Activated T-helper 1 cell treated with anti-CD3 and anti-CD28 coated beads, Interleukin-2, amount 50 U/mL, for 16 hours (primary cell): ENCODE measurements at places on chromosomes 6 and 20.

DNA sequence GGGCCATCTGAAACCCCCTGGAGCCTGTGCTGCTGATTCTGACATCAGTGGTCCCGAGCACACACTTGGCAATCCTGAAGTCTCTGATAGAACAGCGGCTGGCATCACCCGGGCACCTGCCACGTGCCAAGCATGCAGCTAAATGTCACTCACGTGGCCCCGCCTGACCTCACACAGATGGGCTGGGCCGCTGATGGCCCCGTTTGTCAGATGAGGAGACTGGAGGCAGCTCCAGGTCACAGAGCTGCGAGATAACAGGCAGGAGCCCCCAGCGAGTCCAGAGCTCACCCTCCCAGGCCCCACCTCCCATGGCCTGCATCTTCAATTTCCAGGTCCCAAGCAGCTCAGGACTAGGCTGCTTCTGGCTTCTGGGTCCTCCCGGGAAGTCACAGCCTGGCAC is 67.2 kb downstream of the YTHDF1 start:
- DNase-seq, result no peak

DNA sequence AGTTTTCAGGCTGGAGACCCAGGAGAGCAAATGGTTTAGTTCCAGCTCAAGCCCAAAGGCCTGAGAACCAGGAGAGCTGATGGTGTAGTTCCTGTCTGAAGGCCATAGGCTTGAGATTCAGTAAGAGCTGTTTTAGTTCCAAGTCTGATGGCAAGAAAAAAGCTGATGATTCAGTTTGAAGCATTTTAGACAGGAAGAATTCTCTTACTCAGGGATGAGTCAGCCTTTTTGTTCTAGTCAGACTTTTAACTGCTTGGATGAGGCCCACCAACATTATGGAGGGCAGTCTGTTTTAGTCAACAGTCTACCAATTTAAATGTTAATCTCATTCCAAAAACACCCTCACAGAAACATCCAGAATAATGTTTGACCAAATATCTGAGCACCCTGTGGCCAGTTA is 2.5 kb downstream of the ZSCAN26 start:
- no peak for DNase-seq

DNA sequence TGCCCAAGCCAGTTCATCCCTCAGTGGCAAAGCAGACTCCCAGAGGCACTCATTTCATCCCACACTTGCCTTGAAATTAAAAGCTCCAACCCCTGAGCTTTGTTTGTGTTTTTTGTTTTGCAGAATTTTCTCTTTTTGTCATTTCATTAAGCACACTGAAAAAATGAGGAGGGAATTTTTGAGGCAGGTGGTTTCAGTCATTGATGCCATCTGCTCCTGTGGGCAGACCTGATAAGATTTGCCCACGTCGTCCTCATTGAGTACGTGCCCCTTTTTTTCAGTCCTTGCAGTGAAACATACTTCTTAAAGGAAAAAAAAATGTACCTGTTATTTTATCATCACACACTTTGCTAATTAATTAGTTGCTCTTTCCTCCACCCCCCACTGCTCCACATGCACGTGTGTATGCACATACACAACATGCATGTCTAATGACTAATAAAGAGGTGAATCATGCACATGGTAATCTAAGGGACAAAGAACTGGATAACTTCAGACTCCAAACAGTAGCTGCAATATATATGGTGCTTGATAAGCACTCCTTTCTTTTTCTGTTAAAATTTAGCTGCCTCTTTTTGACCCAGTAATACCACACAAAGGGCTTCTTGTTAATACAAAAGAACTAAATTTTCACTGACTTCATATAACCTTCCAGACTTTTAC is 102.1 kb upstream of the TMEM181 start:
- no peak for DNase-seq

GRCh38 chr6:154848580-154848979 is 115.4 kb downstream of the SCAF8 start:
- DNase-seq, result no peak

GRCh38 chr6:132607544-132608233 is 16.4 kb downstream of the TAAR2 start:
- DNase-seq, result no peak

- DNase-seq, result no peak
Observed at GRCh38 chr6:38320843-38321242, 318.9 kb downstream of the BTBD9 start.

GRCh38 chr20:50019466-50020256 is 36.9 kb downstream of the SNAI1 start:
- DNase-seq, result no peak

- no peak for DNase-seq
Observed at GRCh38 chr6:56683882-56684281, 41.2 kb upstream of the DST start.

GRCh38 chr6:105677671-105678475 is 275.0 kb upstream of the PREP start:
- DNase-seq, result no peak

DNA sequence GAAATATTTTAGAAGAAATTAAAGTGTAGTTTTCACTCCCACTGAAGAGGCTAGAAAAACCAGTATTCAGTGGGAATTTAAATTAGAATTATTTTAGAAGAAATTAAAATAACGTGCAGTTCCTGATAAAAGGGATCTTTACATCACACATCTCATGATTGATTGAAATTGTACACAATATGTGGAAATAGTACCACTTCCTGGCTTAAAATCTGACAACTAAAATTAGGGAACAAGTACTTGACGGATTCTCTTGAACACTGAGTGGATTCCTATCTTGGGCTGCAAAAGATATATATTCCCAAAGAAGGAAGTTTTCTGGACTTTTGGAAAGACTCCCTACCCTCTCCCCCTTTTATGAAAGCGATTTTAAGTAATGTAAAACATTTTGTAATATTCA is 14.6 kb upstream of the MTCL3 start:
- DNase-seq, result no peak

GRCh38 chr6:9112544-9112943 is 677.2 kb upstream of the SLC35B3 start:
- no peak for DNase-seq

GRCh38 chr6:158050107-158050735 is 68.6 kb downstream of the SYNJ2 start:
- no peak for DNase-seq

DNA sequence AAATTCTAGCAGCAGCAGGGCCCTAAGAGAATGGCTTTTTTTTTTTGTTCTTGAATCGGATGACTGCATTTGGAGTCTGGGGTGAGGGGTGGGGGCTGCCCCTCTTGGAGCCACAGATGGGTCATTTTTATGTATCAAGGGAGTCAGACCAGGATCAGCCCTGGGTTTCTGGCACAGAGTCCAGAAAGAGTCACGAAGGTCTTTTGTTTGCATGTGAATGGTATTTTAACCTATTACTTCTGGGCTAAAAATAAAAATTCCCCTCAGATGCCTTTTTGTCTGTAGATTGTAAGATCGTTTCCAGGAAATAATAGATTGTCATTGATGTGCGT is 72.5 kb downstream of the PHACTR3 start:
- DNase-seq, result no peak

DNA sequence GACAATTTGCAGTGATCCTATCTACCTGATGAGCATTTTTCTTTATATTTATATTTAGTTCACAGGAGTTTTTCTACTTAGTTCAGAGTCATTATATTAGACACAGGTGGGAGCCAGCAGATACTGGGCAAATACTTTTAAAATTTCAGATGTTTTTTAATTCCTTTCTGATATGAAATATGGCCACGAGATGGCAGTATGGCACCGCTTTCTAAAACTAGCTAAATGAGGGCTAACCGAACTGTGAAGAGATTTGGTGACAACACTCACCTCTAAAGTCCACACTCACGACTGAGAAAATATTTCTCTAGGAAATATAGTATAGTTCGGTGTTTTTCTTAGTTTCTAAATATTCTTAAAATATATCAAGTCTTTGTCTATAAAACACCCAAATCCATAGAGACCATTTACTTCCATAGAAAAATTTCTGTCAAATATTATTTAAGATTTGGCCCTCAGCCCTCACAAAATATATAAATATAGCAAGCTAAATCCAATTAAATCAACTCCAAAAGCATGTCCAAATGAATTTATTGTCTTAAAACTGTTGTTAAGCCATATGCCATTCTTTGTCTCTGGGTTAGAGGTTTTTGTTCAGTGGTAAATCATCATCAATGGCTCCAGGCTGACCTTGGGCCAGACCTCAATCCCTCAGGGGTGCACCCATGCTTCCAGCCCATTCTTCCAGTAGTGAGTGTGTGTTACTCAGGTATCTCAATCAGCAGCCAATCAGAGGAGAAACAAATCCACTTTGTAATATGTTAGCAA is 63.6 kb downstream of the HUS1B start:
- no peak for DNase-seq

- DNase-seq, result no peak
Observed at GRCh38 chr6:19812512-19813119, 24.6 kb upstream of the ID4 start.

DNA sequence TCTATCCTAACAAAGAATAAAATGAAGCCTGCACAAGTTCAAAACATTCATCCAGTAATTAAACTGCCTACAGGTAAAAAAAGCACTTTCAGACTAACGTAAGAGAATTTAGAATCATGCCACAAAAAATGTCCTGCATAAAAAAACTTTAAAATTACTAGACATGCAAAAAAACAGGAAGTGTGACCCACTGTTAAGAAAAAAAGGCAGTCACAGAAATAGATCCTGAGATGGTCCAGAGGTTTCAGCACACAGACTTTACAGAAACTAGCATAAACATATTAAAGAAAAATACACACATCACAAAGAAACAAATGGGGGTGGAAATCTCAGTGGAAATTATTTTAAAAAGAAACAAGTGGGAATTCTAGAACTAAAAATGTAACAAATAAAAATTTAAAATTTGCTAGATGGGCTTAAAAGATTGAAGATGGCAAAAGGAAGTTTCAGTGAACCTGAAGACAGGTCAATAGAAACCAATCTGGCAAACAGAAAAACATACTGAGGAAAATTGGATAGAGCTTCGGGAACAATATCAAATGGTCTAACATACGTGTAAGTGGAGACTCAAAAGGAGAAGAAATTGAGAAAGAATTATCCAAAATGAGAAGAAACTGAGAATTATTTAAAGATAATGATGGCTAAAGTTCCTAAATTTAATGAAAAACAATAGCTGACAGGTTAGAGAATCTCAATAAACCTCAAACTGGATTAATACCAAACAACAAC is 3.4 kb upstream of the ZNF133 start:
- DNase-seq, result no peak

GRCh38 chr6:53058388-53059195 is 6.6 kb upstream of the FBXO9 start:
- DNase-seq, result no peak

- no peak for DNase-seq
Observed at GRCh38 chr20:62063315-62063980, 2.2 kb downstream of the TAF4 start.

DNA sequence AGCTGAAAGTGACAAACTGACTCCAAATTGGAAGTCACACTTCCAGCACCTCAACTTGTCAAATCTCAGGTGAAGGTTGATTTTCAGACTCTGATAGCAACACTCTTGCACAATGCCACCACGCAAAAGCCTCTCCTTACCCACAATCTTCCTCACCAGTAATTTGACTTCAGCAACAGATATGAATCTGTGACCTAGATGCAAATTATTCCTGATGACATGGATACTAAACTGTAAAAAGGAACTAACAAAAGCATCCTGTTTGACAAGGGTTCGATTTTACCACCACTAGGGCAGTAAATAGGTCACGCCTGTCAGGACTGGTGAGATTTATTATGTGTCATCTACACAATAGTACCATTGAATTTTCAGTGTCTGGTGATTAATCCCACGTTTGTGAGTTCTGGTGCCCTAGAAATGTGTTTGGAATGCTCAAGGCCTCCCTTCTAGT is 134.4 kb upstream of the COL21A1 start:
- DNase-seq, result no peak

DNA sequence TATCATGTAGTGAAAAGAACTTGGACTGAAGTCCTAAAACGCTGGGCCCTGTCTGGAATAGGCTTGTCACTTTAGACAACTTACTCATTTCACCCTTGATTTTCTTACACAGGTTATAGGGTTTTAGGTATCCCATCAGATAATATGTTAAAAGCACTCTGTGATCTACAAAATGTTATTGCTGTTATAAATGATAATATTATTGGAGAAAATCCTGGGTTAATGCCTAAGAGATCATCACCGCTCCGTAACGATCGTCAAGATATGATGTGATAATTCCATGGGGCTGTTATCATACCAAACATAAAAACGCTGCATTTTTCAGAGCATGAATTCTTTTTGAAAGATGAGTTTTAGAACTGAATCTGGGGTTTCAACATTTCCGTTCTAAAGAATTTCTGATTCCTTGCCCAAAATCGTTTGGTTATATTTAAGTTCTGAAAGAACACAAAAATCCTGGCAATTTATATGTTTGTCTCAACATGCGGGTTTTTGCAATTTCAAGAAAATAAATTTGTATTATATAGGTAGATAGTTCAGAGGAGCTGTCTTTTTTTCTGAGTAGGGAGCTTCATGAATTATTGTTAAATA is 154.8 kb downstream of the FOXC1 start:
- no peak for DNase-seq
